ENCODE measurements at places on chromosomes 6 and 20.

DNA sequence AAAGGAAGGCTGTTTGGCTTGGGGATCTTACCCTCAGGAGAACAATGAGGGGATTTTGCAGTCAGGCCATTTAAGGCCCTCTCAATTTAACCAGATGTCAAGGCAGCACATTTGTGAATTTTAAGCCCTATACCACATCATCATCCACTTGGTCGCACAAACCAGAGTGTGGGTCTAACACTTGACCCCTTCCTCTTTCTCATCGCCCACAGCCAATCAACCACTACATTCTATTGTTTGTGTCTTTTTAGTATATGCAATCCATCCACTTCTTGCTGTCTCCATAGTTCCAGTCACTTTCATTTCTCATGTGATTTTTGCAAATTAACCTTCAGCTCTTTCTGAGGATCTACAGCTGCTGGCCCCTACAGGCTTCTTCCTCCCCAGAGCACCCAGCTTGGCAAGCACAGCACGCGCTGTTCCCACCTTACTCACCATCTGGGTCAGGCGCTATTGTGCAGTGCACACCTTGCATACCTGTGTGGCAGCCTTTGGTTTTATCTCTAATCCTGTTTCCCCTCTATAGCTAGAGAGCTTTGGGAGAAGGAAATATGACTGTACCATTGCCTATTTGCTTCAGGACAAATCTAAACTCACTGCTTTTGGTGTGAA lies 32.3 kb upstream of the CD83 start:
- DNase-seq, result no peak

GRCh38 chr6:138945354-138945753 lies 42.7 kb downstream of the REPS1 start:
- DNase-seq, result no peak

DNA sequence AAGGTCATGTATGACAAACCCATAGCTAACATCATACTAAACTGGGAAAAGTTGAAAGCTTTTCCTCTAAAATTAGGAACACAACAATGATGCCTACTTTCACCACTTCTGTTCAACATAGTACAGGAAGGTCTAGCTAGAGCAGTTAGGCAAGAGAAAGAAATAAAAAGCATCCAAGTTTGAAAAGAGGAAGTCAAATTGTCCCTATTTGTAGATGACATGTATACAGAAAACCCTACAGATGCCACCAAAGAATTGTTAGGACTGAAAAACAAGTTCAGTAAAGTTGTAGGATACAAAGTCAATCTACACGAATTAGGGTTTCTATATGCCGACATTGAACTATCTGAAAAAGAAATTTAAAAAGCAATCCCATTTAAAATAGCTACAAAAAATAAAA lies 89.4 kb upstream of the GLP1R start:
- no peak for DNase-seq

DNA sequence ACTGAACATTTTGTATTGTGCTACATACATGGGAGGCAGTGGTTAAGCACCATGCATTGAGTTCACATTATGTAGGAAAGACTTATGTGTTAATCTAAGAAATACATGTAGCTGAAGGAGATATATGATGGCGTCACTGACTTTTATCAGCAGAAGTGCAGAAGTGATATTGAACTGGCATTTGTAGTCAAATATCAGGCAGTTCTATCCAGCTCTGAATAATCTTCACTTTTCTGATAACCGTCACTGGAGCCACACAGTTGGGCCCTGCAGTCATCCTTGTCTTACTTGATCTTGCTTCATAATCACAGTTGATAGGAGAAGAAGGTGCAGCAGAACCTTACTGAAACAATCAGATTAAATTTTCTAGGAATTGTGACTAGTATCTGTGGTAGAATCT lies 26.4 kb downstream of the CRISP1 start:
- no peak for DNase-seq

- peak; percentile 14 for DNase-seq
Observed at GRCh38 chr6:90079560-90080490, 185.6 kb downstream of the GJA10 start.

- DNase-seq, result no peak
Observed at GRCh38 chr6:1569377-1569776, 40.3 kb upstream of the FOXC1 start.

DNA sequence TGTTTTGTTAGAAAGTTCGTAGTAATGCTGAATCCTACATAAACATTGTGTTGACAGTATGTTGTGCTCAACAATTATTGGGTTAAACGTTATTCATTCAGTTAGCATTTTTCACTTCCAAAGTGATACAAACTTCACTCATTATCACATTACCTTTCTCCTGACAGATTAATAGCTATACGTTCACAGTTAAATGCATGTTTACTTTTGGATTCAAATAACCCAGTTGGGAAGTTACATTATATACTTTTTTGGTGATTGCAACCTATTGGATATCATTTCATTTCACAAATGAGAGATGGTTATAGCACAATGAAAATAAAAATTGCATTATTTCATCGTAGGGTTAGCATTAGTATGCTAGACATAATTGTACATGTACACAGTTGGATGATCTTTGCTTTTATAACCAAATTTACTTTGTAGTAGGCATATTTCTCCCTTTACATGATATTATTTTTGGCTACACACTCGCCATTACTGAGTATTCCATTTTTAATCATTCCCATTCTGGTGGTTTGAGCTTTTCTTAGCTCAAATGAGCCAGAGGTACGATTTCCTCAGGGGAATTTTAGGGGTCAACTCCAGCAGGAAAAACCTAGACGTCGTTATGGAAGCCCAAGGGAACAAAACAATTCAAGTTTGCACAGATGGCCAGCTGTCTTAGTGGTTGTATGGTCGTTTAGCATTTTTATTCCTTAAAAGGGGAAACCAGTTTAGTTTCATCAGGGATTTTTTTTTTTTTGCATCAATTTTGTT lies 2.1 kb upstream of the HIVEP1 start:
- DNase-seq, result no peak

DNA sequence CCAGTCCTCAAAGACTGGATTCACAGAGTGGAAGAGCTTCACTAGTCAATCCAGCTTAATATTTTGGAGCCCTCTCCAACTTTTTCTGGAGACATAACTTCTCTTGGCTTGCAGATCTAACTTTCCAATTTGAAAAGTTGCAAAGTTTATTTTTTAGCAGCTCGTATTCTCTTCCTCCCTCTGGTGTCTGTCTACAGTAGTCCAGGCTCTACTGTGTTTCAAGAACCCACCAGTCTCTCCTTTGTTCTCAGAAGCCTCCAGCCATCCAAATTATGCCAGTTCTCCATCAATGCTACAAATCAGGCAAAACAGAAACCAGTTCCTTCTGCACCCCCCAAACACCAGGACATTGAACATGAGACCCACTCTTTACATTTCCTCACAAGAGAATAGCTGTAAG lies 376.1 kb upstream of the OPRM1 start:
- no peak for DNase-seq

GRCh38 chr6:20069021-20069522 lies 143.2 kb downstream of the MBOAT1 start:
- no peak for DNase-seq

- DNase-seq, result no peak
Observed at GRCh38 chr20:63702036-63702665, 5.6 kb downstream of the ARFRP1 start.

GRCh38 chr20:42212391-42212790 lies 594.2 kb upstream of the CHD6 start:
- no peak for DNase-seq

- no peak for DNase-seq
Observed at GRCh38 chr6:69220375-69220774, 576.4 kb downstream of the LMBRD1 start.

DNA sequence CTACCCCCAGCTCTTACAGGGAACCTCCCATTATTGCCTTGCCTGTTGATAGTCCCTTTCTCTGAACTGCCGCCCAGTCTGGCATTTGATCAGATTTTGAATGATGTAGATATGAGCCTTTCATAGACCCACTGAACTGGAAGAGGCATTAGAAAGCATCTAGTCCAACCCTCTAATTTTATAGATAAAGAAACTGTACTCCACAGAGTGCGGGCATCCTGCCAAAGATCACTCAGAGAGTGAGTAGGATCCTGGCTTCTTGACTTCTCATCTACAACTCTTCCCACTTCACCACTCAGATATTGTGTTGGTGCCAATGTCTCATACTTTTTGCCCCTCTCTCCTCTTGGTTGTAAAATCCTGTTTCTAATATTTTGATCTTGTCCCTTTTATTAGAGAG lies 179.2 kb upstream of the BMP2 start:
- DNase-seq, result no peak

GRCh38 chr6:125077453-125077852 lies 76.1 kb upstream of the TPD52L1 start:
- no peak for DNase-seq

GRCh38 chr6:2876210-2877056 lies 26.7 kb downstream of the SERPINB9 start:
- DNase-seq, result no peak

- DNase-seq, result no peak
Observed at GRCh38 chr6:5752391-5752680, 254.4 kb downstream of the NRN1 start.

- no peak for DNase-seq
Observed at GRCh38 chr20:53597521-53598120, 4.0 kb upstream of the ZNF217 start.

DNA sequence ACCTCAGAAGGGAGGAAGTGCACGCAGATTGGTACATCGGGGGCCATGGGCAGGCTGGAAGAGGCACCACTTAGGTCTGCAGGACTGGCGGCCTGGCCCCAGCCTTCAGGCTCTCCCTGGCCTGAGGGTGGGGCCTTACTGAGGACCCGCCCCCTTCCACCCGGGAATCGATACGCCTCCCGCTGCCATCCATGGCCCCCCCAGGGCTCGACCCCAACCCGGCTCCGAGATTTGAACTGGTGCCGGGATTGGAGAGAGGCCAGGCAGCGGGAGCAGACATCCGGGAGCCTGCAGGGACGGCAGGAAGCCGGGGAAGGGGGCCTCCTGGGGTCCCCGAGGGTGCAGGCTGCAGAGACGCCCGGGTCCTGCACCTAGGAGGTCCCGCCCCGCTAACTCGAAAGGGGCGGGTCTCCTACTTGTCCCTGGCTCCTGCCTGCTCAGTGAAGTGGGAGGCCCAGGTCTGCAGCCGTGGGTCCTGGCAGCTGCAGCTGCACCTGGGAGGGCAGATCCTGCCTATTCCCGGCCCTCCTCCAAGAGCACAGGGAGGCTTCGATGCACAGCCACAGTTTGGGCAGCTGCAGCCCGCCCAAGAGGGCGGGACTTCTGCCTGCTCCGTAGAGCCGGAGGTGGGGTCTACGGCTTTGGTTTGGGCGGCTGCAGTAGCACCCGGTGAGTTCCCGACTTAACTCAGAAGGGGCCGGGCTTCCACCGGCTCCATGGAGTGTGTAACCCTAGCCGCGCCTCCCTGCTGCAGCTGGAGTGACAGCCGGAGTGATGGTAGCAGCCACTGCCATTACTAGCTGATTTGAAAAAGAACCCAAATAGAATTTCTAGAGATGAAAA lies 35.2 kb upstream of the TBC1D22B start:
- peak; percentile 54 for DNase-seq

DNA sequence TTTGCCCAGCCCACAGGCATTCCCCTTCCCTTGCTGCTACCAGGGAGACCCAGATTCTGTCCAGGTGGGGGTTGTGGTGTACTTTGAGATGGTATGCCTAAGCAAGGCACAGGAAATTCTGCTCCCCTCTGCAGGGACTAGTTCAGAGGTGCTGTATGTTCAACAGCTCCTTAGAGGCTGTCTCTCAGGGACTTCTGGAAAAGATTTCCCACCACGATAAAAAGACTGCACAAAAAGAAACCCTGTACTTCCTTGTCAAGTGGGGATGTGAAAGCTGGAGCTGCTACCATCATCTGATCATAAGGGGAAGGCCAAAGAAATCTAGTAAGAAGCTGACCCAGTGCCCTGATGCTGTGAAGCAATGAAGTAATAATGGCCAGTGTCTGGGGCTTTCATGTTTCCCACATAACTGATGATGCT lies 51.5 kb upstream of the SMIM29 start:
- DNase-seq, result no peak

DNA sequence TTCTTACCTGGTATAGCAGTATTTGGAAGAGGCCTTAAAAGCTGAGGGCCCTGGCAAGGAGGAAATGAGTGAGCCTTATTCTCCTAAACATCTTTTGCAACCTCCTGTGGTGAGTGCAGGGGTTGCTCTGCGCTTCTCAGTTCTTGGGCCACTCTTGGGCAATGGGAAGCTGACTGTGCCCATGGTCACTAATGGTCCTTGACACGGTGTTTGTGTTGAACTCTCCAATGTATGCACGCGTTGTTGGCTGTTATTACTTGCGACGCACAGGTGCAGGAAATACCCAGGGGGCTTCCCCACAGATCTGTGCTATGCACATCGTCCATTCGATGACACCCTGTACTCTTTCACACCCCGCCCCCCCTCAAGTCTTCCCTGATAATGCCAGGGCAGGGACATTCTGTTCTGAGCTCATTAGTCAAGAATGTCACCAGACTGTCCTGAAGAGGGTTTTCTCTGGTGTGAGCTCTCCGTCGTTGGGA lies 79.7 kb downstream of the EDN1 start:
- no peak for DNase-seq

GRCh38 chr6:1435806-1436205 lies 46.4 kb downstream of the FOXF2 start:
- no peak for DNase-seq

GRCh38 chr20:50911716-50912115 lies 19.5 kb downstream of the ADNP start:
- DNase-seq, result no peak

- no peak for DNase-seq
Observed at GRCh38 chr20:61807471-61808160, 258.1 kb downstream of the TAF4 start.

- no peak for DNase-seq
Observed at GRCh38 chr6:151060096-151060765, 179.5 kb upstream of the AKAP12 start.

DNA sequence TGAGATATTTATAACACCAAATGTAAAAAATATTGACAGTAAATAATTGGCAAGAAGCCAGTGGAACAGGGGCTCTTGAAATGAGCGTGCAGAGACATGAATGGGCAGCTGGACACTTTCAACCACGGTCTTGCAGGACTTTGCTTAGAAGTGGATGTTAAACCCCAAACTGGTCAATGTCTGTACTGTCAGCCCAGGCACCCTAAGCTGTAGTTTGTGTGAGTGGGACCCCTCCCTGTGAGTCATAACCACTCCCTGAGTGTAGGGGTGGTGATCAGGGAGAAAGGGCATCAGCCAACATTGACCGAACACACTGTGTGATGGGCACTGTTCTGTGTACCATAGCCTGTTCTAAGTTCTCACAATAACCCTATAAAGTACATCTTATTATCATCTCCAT lies 108.6 kb downstream of the FIG4 start:
- DNase-seq, result no peak

GRCh38 chr20:32385541-32385940 lies 27.4 kb downstream of the ASXL1 start:
- DNase-seq, result no peak
